ENCODE measurements at places on chromosomes 5 and 9. TPM values are rescaled to one million over a fixed set of nuclear protein-coding genes. Genes with fewer than 3 reads are reported as not detected.

Gene TMEM171
- polyA plus RNA-seq, result 10.3 TPM

Gene FBLL1
- not detected for polyA plus RNA-seq

Gene SKP2
- polyA plus RNA-seq, result 34.6 TPM

Gene LTC4S
- polyA plus RNA-seq, result 0.30 TPM

Gene PDE6A
- polyA plus RNA-seq, result 0.05 TPM

GRCh38 chr5:5969942-5970483, 408.3 kb downstream of the MED10 start:
- H3K36me3 ChIP-seq, result no peaks in the 10 kb centered on the region
- no peak overlapping the region for H3K4me3 ChIP-seq
- H3K27ac ChIP-seq, result no peak overlapping the region
- DNase-seq, result no peak

DNA sequence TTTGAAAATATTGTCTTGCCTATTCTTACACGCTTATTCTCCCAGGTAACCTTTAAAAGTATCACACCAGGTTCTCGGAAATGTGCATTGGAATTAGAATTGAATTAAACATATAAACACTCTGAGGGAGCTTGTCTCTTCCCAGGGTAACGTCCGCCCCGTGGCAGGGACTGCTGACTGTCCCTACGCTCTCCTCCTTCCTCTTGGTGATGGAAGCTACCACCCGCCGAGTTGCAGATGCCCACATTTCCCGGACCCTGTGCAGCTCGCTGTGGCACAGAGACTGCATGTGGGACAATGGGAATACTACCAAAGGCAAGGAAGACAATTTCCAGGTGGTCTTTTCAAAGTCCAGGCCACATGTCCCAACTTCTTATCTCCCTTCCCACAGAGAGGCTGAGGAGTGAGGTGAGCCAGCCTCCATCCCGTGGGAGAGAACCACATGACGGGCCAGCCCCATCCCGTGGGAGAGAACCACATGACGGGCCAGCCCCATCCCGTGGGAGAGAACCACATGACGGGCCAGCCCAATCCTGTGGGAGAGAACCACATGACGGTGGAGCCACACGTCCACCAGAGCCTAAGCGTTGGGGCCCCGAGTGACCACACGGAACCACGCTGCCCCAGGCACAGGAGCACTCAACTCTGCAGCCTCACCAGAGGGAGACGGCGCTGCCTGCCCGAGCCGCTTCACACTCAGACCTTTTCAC, 249.4 kb upstream of the IRX1 start:
- no peak overlapping the region for H3K4me3 ChIP-seq
- no peaks in the 10 kb centered on the region for H3K36me3 ChIP-seq
- no peak for DNase-seq
- H3K27me3 ChIP-seq, result no peaks in the 10 kb centered on the region

- no peak for DNase-seq
- no peak overlapping the region for H3K27ac ChIP-seq
- no peak overlapping the region for H3K4me3 ChIP-seq
- H3K4me1 ChIP-seq, result no peaks in the 10 kb centered on the region
- no peaks in the 10 kb centered on the region for H3K27me3 ChIP-seq
Measured at GRCh38 chr5:8396756-8397155, 527.8 kb downstream of the MTRR start.

GRCh38 chr9:69168709-69169217, 5.3 kb upstream of the TJP2 start:
- no peaks in the 10 kb centered on the region for H3K27me3 ChIP-seq
- H3K4me3 ChIP-seq, result no peak overlapping the region
- DNase-seq, result no peak
- peak overlapping the region; percentile 100 for H3K27ac ChIP-seq
- H3K4me1 ChIP-seq, result peaks cover 46% of the 10 kb centered on the region

DNA sequence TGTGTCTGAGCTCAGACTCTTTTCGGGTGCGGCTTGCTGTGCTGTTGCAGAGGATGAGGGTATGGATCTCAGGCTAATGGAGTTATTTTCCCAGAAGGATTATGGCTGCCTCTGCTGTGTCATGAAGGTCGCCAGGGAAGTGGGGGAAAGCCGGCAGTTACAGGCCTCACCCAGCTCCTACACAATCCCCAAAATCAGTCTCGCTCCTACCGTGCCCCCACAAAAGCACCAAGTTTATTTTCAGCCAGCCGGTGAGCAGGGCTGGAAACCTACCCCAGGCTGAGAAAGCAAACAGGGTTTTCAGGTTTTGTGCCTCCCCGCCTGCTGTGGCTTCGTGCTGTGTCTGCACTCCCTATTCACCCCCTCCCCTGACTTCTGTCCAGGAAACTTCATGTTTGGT, 113.3 kb downstream of the SLC24A2 start:
- H3K36me3 ChIP-seq, result no peaks in the 10 kb centered on the region
- no peak overlapping the region for H3K27ac ChIP-seq
- no peak for DNase-seq

DNA sequence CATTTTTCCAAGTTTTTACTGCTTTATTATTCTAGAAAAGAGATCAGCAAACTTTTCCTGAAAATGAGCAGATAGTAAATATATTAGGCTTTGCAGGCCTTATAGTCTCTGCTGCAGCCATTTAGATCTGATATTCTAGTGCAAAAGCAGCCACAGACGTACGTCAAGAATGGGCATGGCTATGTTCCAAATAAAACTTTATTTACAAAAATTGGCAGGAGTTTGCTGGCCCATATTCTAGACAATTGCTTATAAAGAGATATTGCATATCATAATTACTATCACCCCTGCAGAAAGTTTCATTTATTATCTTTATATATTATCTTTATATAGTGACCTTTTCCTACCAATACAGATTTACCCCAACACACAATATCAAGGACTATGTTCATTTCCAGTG, 161.9 kb upstream of the ACOT12 start:
- no peak overlapping the region for H3K27ac ChIP-seq
- H3K36me3 ChIP-seq, result no peaks in the 10 kb centered on the region
- no peak overlapping the region for H3K4me3 ChIP-seq
- H3K4me1 ChIP-seq, result no peaks in the 10 kb centered on the region
- no peaks in the 10 kb centered on the region for H3K27me3 ChIP-seq

DNA sequence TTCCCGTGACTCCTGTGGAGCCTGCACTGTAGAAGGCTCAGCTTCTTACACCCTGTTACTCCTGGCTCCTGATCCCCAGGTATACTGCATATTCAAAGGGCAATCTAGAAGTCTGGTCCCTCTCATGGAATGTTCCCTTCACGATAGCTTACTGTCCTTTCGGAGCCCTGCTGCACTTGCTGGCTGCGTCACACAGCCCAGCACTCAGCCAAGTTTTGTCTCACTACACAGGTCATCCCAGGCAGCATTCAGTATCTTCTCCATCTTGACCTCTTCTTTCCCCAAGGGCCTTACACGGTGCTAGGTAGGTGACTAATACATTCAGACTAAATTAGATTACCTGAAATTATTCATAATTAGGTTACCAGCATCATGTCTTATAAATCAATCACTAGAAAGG, 123.7 kb downstream of the WDR41 start:
- no peak for DNase-seq
- H3K27ac ChIP-seq, result no peak overlapping the region
- H3K36me3 ChIP-seq, result no peaks in the 10 kb centered on the region
- H3K4me1 ChIP-seq, result no peaks in the 10 kb centered on the region

- H3K27ac ChIP-seq, result no peak overlapping the region
- no peaks in the 10 kb centered on the region for H3K4me1 ChIP-seq
- DNase-seq, result no peak
- no peaks in the 10 kb centered on the region for H3K36me3 ChIP-seq
Measured at GRCh38 chr5:3417376-3417943, 178.2 kb upstream of the IRX1 start.

DNA sequence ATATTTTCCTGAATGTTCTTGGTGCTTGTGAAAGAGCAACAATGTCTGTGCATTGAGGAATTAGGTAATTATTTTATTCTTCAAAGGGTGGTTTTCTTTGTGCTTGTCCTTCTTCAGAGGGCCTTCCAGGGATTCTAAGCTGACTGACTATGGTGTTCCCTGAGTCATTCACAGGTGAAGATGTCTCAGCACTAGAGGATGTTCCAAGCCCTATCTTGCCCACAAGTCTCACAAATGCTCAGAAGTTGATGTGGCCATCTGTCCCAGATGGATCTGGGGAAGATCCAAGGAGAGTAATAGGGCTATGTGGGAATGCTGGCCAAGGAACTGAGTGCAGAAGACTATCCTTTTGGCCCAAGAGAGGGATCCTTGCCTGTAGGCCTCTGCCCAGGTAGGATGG, 120.9 kb downstream of the ADAMTSL1 start:
- no peaks in the 10 kb centered on the region for H3K36me3 ChIP-seq
- H3K4me3 ChIP-seq, result no peak overlapping the region
- peak; percentile 21 for DNase-seq
- H3K27ac ChIP-seq, result no peak overlapping the region

DNA sequence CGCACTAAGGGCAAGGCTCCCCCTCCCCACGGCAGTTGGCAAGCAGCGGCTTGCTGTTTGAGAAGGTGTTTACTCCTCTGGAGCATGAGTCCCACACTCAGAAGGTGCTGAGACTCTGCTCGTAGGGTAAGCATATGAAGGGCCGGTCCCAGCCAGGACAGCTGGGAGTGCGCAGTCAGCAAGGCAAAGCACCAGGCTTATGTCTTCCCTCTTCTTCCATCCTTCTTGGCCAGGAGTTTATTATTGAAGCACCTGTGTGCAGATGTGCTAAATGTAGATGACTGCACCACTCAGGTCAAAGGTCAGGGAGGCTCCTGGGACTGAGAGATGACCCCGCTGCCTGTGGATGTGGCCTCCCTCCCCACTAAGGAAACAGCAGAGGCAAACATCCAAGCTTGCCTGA, 27.0 kb upstream of the CDKN2AIPNL start:
- H3K27ac ChIP-seq, result peak overlapping the region; percentile 72
- DNase-seq, result no peak
- no peak overlapping the region for H3K4me3 ChIP-seq

DNA sequence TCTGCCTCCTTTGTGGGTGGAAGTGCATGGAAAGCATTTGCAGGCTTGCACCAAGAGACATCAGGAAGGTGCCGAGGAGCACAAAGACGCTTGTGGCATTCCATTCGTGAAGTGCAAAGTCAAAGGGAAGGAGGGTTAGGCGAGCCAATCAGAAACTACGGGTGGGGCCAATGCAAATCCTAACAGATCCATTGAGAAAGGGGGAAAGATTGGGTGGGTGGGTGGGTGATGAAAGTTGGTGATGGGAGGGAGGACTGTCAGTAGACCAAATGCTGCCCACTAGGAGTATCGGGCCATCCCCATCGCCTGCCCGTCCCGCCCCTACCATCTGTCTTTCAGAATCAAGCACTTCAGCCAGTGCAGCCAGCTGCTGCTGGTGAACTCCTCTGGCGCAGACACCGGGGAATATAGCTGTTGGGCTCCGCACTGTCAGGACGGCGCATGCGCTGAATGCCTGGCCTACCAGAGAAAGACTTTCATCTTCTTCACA, 17.1 kb upstream of the ANXA6 start:
- no peaks in the 10 kb centered on the region for H3K4me1 ChIP-seq
- no peaks in the 10 kb centered on the region for H3K27me3 ChIP-seq
- no peaks in the 10 kb centered on the region for H3K36me3 ChIP-seq
- DNase-seq, result no peak
- no peak overlapping the region for H3K4me3 ChIP-seq
- H3K27ac ChIP-seq, result no peak overlapping the region

- no peak overlapping the region for H3K4me3 ChIP-seq
- peaks cover 5% of the 10 kb centered on the region for H3K4me1 ChIP-seq
- H3K27ac ChIP-seq, result no peak overlapping the region
- H3K36me3 ChIP-seq, result no peaks in the 10 kb centered on the region
Measured at GRCh38 chr9:131769361-131769760, 29.5 kb upstream of the RAPGEF1 start.

DNA sequence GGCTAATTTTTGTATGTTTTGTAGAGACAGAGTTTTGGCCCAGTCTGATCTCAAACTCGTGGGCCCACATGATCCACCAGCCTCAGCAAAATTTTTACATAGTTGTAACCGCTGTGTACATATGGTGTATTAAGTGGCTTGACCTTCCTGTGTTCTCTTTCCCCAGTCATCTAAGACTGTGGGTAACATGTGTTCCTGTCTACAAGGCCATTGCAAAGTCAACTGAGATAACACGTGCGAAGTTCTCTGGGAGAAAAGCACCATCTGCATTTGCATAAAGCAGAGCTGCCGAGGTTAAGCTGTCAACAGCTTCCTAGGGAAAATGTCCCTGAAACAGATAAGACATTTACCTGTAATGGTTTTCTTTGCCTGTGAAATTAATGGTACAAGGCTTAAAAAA, 273.7 kb downstream of the FANCC start:
- peaks cover 7% of the 10 kb centered on the region for H3K36me3 ChIP-seq
- H3K4me1 ChIP-seq, result peaks cover 42% of the 10 kb centered on the region
- no peak overlapping the region for H3K4me3 ChIP-seq
- H3K27me3 ChIP-seq, result no peaks in the 10 kb centered on the region
- DNase-seq, result no peak

DNA sequence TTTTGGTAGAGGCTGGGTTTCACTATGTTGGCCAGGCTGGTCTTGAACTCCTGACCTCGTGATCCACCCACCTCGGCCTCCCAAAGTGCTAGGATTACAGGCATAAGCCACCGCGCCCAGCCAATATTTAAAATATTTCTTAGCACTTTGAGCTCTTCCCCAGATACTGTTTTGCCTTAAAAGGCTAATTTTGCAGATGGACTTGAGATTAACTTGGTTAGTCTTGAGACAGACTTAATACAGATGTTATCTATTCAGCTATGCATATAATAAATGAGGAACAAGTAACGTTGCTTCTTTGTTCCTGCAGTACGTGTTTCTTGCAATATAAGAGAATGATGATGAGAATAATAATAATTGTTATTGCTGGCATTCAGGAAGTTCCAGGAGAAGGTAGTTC, 56.3 kb downstream of the PCSK5 start:
- no peak overlapping the region for H3K4me3 ChIP-seq
- H3K4me1 ChIP-seq, result no peaks in the 10 kb centered on the region
- no peak for DNase-seq
- H3K27me3 ChIP-seq, result no peaks in the 10 kb centered on the region
- H3K27ac ChIP-seq, result no peak overlapping the region

DNA sequence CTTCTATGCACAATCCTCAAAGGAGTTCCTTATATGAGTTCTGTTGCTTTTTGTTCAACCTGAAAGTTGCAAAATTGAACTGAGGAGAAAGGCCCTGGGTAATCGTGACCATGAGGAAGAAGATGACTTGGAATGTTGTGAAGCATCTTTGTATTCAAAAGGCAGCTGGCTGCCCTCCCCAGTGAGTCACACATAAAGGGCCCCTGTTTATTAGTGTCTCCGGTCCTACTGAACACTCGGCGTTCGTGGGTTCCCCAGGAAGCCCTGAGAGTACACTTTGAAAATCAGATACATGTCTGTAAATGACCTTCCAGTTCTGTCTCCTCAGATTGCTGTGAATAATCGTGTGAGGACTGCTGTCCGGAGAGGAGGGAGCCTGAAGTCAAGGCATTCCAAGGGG, 73.6 kb downstream of the C9orf153 start:
- no peaks in the 10 kb centered on the region for H3K27me3 ChIP-seq
- H3K27ac ChIP-seq, result no peak overlapping the region
- no peaks in the 10 kb centered on the region for H3K4me1 ChIP-seq
- H3K4me3 ChIP-seq, result no peak overlapping the region

DNA sequence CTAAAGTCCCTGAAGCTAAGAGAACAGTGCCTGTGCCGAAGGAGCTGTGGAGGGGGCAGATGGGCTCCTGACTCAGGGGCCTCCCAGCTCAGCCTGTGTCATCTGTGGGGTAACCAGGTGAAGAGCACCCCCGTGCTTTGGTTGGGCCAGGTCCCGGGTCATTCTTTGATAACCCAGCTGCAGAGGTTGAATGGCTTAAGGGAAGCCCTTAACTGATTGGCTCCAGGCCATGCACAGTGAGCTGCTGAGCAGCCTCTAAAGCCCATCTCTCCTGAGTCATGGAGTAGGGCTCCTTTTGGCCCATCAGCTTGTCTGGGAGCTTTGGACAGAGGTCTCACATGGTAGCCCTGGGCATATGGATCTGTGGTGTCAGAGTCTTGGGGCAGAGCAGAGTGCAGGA, 28.7 kb downstream of the COL27A1 start:
- H3K4me1 ChIP-seq, result no peaks in the 10 kb centered on the region
- no peak overlapping the region for H3K27ac ChIP-seq
- no peak overlapping the region for H3K4me3 ChIP-seq
- H3K36me3 ChIP-seq, result peaks cover 25% of the 10 kb centered on the region
- DNase-seq, result no peak

All from keratinocyte (primary cell).